ENCODE measurements at places on chromosomes 2 and 18.

GRCh38 chr18:68056936-68057335 is 540.4 kb upstream of the DSEL start:
- no peak for DNase-seq

DNA sequence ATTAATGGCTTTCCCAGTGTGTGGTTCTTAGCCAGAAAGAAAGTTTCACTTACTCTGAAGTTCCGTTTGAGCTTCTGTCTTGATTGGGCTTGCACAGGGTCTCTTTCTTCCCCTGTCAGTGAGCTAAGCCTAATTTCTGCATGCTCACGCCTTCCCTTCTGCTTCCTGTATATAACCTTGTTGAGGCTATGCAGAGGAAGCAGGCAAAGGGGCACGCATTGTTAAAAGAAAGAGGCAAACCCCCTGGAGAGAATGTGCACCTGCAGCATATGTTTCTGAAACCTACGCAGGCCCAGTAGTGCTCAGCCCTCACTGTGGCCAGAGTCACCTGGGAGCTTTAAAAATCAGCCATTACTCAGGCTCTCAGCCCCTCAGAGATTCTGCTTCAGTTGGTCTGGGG is 14.5 kb upstream of the PLA2R1 start:
- no peak for DNase-seq

DNA sequence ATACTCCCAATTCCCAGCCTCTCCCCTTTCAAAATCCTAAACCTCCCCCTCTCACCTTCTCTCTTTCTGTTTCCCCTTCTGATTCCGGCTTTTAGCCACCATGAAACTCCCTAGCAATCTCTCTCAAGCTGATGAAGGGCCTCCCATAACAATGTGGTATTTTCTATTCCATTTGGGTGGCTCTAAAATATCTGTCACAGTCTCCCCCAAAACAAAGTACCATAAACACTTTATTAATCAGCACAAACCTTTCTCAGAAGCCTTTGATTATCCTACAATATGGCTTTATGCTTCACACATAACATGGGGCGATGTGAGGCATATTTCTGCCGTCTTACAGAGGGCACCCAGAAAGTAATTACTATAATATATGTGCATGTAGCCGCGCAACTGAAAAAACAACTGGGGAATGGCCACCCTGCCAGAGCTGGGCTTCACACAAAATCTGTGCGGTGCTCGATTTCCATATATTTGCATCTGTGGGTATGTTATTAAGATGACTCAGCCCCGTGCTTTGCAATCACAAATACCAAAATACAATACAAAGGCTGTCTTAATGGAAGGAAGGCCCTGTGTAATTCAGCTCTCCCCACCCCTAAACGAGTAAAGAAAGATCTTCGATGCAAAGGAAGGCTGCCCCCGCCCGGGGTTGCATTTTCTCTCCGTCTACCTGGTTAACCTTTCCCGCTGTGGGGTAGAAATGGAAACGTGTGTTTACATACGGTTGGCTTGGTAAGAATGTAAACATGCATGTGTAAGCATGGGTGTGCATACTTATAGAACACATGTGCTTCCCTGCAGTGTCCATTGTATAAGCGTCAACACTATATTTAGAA is 81.4 kb downstream of the CELF4 start:
- DNase-seq, result no peak

DNA sequence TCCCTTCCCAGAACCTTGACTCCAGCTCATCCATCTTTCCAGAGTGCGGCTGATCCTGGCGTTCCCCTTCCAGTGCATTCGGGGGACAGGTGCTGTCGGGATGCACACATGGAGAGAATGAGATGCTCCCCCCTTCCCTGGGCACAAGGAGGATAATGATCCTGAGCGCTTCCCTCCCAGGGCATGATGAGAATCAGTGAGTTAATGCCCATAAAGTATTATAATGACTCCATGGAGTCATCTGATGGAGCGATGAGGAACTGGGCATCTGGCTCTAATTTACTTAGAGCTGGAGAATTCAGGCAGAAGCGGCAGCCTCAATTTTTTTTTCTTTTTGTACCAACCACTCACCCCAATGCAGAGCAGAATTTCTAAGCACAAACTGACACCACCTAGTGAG is 79.6 kb upstream of the SKOR2 start:
- no peak for DNase-seq

DNA sequence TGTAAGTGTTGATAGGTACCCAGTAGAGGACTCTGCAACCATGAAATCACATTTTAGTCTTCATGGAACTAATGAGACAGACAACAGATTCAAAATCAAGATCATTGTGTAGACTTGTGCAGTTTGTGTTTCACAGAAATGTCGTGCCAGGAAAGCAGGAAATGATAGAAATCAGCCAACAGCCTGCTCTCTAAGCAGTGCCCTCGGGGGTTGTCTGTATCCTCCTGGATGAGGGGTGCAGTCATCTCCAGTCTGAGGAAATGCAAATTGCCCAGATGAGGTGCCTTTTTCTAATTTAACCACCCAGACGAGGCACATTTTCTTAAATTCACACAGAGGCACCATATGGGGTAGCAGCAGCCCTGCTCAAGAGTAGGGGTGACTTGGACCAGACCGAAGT is 663.1 kb downstream of the XIRP2 start:
- DNase-seq, result no peak

- DNase-seq, result no peak
Observed at GRCh38 chr2:213243189-213244044, 40.8 kb upstream of the SPAG16 start.
